ENCODE measurements at places on chromosomes 1 and 21.

GRCh38 chr1:67717876-67718275 is 32.9 kb downstream of the GADD45A start:
- no peak for DNase-seq

- no peak for DNase-seq
These were observed 28.8 kb downstream of the GORAB start for GRCh38 chr1:170560681-170561285.

- DNase-seq = no peak
These were observed 27.8 kb downstream of the UBR4 start for GRCh38 chr1:19182223-19182622.

DNA sequence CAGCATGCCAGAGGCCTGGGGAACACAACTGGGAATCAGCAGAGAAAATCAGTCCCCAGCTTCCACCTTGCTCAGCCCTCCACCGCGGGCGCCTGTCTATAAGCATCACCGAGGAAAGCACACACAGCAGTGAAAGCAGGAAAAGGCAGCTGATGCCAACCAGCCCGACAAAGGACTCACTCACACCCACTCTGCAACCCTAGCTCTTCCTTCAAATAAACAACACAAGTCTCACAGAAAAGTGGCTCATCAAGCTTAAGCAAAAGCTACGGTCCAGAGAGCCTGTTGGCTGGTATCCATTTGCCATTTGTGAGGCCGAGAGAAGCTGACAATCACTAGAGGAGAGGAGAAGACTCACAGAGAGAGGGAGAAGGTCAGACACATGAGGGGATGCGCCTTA is 27.1 kb downstream of the MRAP start:
- no peak for DNase-seq

- no peak for DNase-seq
These were observed 9.2 kb downstream of the IL12RB2 start for GRCh38 chr1:67316918-67317317.

DNA sequence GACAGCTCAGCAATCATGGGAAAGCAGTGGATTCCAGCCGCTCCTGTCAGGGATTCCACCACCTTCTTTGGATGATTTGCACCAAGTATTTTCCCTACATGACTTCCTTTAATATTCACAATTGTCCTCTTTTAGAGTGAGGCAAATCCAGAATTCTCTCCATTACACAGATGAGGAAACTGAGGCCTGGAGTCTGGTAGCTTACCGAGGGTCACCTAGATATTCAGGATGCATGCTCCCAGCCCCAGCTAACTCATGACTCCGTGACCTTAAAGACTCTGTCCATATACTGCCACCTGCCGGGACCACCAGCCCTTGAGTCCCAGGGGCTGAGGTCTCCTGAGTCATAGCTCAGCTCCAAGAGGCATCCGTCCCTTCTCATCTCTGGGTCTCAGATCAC is 80.6 kb downstream of the CAPZB start:
- no peak for DNase-seq

- DNase-seq = no peak
These were observed 1193.7 kb upstream of the ADGRL2 start for GRCh38 chr1:80607064-80607463.

GRCh38 chr1:40625476-40626382 is 39.8 kb downstream of the RIMS3 start:
- no peak for DNase-seq

GRCh38 chr1:155026154-155026553 is 7.4 kb downstream of the DCST2 start:
- DNase-seq = no peak

GRCh38 chr1:5991381-5992025 is 722 bp downstream of the NPHP4 start:
- DNase-seq = no peak

DNA sequence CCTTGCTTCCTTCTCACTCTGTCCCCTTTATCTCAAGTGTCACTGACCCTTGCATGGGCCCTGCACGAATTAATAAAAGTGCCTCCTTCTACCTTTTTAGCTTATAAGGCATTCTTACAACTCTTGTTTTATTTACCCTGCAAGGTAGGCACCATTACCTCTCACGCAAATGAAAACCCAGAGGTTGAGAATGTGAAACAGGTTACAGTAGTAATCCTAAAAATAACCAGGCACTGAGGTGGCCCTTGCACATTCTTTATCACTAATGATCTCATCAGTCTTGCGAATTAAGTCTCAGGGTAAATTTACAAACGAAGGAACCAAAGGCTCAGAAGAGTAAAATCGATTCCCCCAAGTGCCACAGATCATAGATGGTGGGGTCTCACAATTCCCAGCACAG is 3.7 kb downstream of the GLIS1 start:
- DNase-seq = no peak

DNA sequence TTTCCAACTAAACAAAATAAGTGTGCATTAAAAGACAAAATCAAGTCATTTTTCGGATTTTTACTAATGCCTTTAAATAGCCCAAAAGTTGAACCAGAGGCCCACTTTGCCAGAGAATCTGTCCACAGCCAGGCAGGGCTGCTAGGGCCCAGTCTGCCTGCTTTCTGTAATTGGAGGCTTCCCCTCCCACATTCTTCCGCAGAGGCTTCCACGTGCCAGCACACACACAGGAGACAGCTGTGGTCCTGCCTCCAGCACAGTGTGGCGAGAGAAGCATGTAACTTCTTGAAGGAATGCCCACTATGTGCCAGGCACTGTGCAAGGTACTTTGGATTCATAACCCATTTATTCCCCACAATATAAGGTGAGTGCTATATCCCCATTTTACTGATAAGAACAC is 11.3 kb upstream of the PDZK1IP1 start:
- DNase-seq = no peak

GRCh38 chr1:81151206-81151605 is 649.5 kb upstream of the ADGRL2 start:
- DNase-seq = no peak

Measured in astrocyte of the cerebellum (primary cell).